ENCODE measurements at places on chromosomes 11 and 22.

DNA sequence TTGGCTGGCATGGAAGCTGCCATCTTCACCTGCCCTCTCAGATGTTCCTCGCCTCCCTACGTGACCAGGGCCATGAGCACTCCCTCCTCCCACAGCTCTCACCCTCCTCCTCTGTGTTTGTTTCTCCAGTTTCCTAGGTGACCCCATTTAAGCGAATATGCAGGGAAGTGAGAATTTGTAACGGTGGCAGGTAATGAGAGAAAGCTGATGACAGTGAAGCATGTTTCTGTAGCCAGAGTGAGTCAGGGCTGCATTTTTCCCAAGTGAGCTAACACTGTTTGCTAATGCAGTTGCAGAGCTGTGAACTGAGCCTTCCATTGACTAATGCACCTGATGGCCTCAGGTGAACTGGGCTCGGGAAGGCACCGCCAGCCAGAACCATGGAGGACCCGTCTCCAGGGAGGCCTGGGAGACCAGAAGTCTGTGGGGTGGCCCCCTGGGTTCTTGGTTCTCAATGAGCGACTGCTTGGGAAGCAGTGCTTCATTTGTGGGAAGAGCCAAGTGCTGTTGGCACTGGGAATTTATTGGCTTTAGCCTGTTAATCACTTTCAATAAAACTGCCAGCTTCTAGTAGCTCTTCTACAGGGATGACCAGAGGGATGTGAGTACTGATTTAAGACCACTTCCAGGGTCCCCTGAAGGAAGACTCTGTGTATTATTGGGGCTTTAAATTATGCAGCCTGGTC is 64.5 kb downstream of the BARX2 start:
- DNase-seq = no peak

- peak; percentile 52 for DNase-seq
These were observed 39.2 kb upstream of the IGLL5 start for GRCh38 chr22:22848364-22848866.

- DNase-seq = no peak
These were observed 159.8 kb downstream of the ADAMTS15 start for GRCh38 chr11:130608287-130608686.

DNA sequence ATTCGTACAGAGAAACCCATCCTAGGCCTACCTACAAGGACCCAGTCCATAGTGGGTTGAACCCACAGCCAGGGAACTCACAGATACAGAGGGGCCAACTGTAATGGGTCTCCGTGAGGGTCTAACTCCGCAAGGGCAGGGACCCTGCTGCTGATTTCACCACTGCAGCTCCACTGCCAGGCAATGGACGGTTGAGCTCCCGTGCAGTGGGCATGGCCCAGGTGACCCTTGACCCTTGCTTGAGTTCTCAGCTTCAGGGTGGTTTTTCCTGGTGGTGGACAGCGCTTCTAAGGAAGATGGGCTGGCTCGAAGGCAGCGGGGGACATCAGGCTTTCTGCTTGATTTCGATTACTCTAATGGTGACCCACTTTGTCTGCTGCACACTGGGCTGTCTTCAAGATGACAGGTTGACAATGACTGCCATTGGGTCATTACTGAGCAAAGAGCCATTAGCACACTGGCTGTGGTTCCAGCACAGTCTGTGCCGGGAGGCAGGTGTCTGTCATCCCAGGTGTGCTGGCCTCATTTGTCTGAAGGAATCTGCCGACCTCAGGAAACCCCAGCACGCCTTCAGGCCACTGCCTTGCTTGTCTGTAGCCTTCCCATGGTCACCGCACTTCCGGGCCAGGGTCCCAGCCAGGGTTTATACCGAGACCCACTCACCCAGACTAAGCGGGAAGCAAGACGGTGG is 3.7 kb upstream of the GAL start:
- DNase-seq = no peak

GRCh38 chr11:46537537-46538295 is 56.1 kb downstream of the AMBRA1 start:
- peak; percentile 14 for DNase-seq

DNA sequence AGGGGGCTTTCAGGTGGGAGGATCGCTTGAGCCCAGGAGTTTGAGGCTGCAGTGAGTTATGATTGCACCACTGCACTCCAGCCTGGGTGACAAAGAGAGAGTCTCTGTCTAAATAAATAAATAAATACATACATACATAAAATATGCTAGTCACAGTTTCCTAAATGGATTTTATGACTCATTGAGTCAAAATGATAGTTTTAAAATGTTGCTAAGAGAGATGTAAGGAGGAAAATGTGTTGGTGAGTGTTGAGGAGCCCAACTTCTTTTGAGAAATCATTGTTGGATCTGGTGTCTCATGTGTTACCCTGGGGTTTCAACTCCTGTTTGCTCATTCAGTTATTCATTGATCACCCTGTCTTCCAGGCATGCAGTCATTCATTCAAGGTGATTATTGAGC is 21.0 kb downstream of the PARVB start:
- DNase-seq = no peak

DNA sequence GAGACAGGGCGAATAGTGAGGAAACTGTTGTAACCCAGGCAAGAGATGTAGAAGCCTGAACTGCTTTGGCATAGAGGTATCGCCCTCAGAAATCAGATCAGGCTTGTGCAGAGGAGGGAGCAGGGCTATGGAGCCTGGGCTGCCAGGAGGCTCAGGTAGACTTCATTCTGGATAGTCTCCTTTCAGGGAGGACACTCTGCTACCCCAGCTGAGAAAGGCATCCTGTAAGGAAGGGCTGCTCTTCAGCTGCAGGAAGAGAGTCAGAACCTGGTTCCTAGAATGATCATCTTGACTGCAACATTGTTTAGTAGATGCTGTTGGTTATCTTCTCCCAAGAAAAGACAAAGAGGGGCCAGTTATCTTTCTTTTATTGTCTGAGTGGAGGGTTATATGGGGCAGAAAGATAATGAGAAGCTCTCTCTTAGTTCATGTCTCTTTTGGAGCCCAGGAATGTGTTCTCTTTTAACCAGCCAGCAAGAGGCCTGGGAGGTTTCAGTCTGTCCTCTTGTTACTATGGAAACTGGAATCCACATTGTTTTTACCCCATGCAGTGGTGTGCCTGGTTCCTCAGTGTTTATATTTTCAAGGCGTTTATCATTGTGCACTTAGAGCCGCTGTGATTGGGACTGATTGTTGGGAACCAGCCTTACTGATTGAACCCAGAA is 95.7 kb downstream of the STIM1 start:
- DNase-seq = no peak

DNA sequence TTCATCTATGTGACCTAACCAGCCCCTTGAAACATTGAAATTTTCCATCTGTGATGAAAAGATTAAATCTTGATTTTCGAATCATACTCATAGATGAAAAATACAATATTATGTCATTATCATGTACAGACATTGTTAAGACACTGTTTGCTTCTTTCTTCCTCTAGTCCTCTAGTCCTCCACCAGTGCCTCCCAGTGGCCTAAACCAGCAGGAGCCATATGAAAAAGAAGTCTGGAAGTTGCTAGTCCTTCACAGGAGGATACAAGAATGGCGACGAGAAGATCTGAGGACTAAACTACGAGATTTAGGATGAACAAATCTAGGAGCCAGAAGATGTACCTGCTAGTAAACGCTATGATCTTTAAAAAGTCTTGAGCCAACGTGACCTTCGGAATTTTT is 134.1 kb downstream of the SLC17A6 start:
- no peak for DNase-seq

GRCh38 chr22:30460147-30460546 is 11.7 kb downstream of the SEC14L3 start:
- DNase-seq = no peak

Measured in stimulated activated CD8-positive, alpha-beta memory T cell treated with anti-CD3 and anti-CD28 coated beads, Interleukin-2, amount 100 ng/mL, for 48 hours (primary cell).